ENCODE measurements at places on chromosomes 11 and 22.

- DNase-seq = no peak
Measured at GRCh38 chr11:16278273-16278672, 78.1 kb downstream of the SOX6 start.

DNA sequence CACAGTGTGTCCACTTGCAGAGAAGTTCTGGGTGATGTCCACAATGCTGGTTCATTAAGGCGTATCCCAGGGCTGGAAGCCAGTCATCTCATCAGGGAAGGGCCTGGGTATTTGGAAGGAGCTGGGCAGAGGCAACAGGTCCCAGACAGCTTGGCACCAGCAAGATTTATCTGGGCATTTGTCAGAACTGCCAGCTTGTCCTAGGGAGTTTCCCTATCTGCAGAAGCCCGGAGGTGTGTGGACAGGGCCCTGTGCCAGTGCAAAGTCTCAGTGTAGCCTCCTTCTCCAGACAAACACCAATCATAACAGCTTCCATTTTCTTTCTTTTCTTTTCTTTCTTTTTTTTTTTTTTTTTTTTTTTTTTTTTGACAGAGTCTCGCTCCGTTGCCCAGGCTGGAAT lies 125.3 kb upstream of the TIMP3 start:
- DNase-seq = no peak

GRCh38 chr22:38314933-38315822 lies 2.1 kb downstream of the CSNK1E start:
- no peak for DNase-seq

- no peak for DNase-seq
Measured at GRCh38 chr11:130475426-130476053, 27.1 kb downstream of the ADAMTS15 start.

- DNase-seq = peak; percentile 39
Measured at GRCh38 chr22:31616315-31616980, 45.6 kb downstream of the PISD start.

All from stimulated activated CD4-positive, alpha-beta T cell treated with anti-CD3 and anti-CD28 coated beads, Interleukin-4, amount 100 ng/mL, for 1 hour (primary cell).